NCI-H1417 (cell line): ENCODE measurements at places on chromosomes 7 and 10.

- DNase-seq, result no peak
Measured at GRCh38 chr10:105406488-105406887, 765.4 kb downstream of the SORCS3 start.

DNA sequence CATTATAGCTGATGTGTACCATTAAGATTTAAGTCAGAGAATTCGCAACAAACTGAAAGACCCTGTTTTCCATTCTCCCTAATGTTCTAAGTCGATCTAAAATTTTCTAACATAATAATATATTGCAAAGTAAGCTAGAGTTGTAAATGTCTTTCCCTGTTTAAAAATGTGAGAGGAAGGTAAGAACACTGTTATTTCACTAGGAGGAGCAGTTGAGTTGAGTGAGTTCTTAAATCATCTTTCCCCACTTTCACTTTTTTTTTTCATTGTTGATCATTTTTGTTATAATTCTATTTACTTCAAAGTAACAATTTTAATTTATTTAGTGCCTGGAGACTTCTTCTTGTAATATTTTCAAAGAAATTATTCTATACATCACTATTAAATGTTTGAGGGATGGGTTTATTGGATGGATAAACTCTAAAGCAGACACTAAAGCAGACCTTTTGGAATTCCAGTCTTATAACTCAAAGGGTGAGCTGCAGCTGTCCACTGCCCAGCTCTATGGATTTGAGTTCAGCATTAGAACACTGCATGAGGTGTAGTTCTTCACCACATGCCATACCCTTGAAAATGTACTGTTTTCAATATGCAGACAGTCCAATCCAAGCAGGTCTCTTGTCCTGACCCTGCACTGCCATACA lies 181.3 kb upstream of the FZD1 start:
- DNase-seq, result no peak

DNA sequence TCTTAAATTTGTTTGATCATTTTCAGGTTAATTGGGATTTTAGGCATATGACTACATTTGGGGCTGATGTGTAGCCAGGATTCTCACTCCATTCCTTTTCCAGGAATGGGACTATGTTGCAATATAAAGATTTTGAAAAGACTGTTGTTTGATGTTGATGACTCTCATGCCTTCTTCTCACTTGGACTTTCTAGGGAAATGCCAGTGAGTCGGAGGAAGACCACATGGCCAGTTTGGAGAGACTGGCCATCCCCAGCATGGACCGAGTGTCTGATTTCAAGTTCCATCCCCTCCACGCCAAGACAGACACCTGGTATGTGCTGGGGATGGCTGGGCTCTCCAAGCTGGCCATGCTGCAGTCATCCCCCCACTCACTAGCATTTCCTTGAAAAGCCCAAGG lies 5.5 kb downstream of the IGFBP3 start:
- DNase-seq, result no peak

DNA sequence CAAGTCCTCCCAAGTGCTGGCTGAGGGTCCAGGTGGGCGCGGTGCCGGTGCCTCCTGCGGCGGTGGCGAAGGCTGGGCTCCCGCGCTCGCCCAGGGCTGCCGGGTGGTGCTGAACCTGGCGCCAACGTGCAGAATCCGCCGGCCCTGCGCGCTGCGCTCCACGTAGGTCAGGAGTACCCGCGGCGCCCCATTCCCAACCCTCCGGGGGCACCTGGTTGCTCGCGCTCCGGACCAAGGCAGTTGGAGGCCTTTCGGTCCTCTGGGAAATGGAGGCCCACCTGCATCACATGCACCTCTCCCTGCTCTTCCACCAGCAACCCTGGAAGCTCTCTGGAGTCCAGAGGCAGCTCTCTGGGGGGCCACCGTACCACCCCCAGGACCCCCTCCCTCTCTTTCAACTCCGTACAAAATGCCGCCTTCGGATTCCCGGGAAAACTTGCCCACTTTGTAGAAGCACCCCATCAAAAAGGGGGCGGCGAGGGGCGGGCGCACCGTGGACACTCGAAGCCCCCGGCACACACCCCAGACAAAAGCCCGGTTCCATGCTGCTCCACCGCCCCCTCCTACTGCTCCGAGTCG lies 745 bp downstream of the SLC16A9 start:
- DNase-seq, result peak; percentile 7

DNA sequence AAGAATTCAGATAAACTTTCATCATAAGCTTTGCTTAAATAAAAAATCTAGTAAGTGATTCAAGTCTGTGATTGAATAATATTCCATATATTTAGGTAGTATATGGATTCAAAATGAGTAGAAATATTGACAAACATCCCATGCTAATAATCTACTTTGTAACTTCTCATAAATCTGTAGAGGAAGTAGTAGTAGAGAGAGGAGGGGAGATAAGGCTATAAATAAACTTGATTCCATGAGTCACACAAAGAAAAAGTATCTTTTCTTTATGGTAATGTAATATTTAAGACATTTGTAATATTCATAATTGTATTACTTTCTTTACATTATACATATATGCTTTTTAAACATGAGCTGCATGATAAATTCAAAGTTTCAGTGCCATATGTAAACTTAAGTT lies 25.6 kb upstream of the CD36 start:
- no peak for DNase-seq

- no peak for DNase-seq
Measured at GRCh38 chr7:92972441-92972840, 136.1 kb upstream of the CDK6 start.

GRCh38 chr7:2904202-2904601 lies 60.1 kb upstream of the GNA12 start:
- peak; percentile 90 for DNase-seq

DNA sequence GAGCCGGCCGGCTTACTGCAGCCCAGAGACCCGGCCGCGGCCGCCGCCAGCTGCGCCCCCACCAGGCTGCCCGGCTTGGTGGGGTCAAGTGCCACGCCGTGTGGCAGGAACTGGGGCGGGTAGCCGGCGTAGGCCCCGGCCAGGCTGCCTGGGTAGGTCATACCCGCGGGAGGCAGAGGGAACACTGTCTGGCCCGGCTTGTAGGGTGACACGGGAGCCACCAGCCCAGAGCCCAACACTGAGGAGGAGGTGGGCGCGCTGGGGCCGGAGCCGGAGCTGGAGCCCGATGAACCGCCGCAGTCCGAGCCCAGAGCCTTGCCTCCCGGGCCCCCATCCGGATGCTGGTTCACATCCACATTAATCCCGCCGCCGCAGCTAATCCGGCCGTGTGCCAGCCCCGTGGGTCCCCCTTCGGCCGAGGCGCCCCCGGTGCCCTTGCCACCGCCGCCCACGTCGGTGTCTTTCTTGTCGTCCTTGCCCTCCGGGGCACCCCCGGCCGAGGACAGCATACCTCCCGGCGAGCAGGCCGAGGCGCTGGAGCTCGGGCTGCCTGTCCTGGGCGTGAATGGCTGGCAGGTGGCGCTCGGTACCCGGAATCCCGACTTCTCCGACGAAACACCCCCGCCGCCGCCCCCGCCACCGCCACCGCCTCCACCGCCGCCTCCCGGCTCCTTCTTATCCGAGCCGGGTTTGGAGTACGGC lies 2.0 kb downstream of the ZNF503 start:
- peak; percentile 52 for DNase-seq
